ENCODE measurements at places on chromosomes 12 and 14.

DNA sequence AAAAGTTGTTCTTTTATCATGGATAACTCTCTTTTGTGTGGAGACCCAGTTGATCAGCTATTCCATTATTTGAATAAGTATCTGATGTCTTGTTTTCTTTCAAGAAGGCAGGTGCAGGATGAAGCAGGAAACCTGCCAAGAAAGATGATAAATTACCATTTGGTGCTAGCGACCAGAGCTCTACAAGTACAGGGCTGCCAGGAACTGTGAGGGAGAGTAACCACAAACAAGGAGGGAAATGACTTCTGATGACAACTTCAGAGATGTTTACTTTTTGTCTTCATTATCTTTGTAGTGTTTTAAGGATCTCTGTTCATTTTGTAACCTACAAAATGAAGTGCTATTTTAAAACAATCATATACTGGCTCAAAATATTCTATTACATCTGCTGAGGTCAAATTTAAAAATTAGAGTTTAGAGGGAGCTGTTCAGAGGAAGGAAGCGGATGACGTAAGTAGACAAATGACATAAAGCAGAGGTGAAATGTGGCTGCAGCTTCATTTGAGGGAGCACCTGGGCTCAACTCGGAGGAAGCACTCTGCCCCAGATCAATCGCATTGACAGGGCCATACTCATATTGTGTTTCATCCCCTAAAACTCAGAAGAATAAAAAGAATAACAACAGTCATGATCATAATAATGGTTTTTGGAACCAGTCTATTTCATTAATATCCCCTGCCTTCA, 226.8 kb downstream of the C12orf42 start:
- no peak for DNase-seq

DNA sequence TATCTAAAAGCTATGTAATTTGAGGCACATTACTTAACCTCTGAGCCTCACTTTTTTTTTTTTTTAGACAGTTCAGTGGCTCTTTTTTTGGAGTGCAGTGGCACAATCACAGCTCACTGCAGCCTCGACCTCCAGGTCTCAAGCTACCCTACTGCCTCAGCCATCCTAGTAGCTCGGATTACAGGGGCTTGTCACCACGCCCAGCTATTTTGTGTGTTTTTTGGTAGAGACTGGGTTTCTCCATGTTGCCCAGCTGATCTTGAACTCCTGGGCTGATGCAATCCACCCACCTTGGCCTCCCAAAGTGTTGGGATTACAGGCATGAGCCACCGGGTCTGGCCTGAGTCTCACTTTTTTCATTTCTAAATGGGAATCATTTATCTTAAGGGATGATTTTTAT, 192.0 kb upstream of the PDZRN4 start:
- no peak for DNase-seq

DNA sequence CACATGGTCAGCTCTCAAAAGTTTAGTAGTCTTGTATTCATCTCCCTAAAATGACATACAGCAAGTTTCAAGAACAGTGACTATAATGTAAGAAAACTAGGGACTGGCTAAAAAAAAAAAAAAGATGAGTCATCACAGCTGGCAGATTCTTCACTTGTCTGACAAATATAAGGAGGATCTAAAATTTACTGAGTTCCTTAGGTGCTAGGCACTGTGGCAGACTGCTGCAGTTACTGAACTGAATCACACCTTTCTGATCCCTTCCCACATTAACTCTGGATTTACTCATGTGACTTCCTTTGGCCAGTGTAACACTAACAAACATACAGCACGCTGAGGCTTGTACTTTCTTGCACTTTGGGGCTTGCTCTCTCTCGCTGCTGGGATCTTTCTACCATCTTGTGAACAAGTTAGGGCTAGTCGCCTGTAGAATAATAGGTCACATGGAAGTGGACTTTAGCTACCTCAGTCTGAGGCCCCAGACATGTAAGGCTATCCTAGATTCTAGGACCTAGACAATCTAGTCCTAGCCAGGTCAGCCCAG, 32.1 kb downstream of the BAZ1A start:
- no peak for DNase-seq

DNA sequence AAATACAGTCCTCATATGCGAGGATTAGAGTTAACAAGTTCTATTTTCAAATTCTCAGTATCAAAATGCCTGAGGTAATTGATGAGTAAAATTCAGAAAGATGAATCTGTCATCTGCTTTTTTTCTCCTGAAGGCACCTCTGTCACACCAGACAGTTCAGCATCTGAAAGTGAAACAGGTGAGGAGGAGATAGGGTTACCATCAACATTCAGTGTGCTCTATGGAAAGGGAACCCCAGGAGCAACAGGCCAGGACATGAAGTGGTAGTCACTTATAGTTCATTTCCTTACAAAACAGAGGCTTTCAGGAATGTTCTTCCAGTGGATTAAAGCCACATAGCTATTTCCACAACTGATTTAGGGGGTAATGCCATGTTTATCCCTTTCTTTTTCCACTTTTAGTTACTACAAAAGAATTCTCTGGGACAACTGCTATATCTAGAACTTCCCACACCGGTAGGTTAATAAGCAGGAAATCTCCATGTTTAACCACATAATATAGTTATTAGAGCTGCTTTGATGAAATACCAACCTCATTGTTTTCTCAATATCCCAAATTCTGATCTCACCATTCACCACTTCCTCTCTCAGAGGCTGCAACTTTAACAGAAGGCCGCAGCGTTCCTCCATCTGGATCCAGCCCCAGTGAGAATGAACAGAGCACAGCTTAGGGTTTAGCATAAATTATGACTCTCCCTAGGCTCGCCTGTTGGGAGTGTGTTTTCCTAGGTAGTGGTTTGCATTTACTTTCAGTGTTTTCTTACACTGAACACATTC, 177.0 kb upstream of the CNTN1 start:
- no peak for DNase-seq

DNA sequence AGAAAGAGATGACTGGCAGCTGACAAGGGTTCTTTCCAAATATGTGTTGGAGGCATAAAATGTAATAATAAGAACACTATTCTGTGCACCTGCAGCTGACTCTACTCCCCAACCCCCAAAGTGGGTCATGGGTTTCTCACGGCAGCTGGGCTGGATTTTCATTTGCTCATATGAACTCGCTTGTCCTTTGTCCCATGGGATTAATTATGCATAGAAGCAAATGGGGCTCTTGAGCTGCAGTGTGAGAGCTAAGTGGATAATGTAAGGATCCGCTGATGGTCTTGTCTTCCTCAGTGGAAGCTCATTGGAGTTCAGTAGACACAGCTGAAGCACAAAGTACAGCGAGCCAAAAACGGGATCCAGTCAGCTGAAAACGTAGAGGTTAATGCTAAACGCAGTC, 46.3 kb downstream of the TTC8 start:
- DNase-seq: no peak

DNA sequence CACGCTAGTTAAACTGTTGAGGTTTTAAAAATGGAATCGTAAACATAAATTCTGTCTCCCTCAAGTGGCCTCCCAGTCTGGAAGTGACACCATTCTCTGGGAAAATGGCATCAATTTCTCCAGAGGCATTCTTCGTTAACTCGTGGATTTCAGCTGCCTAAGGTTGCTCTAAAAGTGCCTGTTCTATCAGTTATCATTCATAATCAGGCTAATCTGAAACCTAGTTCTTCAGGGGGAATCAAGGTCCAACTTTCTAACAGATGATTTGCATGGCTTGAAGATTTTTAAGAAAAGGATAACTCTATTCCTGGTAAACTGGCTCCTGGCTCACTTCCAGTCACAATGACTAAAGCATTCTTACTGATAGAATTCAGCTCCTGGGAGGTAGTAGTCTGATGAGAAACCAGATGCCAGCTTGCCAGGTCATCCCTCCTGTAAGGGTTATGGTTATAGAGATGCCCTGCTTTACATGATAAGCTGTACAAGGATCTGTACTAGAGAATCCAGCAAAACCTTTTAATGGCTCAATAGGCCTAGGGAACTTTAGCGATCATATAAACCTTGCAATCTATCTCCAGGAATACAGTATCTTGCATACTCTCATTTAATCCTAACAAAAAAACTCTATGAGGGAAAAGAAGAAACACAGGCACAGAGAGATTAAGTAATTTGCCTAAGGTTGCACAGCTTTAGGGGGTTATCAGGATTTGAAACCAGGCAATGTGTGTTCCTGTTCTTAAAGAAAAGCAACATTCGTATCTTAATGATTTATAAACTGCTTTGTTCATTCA, 1.5 kb downstream of the L3HYPDH start:
- DNase-seq: no peak
